NT2/D1 (cell line): ENCODE measurements at places on chromosomes 4 and X.

DNA sequence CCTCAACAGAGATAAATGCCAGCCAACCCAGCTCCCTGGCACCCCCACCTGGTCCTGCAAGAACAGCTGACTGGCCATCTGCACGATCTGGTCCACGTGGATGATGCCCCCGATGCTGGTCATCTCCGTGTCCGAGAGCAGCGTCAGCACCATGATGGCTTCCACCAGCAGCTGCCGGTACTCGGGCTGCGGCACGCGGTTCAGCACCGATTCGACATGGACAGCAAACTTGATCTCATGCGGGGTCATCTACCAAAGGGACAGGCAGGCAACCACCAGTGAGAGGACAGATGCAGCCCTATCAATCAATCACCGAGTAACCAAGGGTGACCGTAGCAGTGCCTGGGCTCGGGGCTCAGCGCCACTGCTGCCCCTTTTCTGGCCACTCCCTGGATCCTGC, 89.8 kb downstream of the PHKA2 start:
- no peak for DNase-seq

DNA sequence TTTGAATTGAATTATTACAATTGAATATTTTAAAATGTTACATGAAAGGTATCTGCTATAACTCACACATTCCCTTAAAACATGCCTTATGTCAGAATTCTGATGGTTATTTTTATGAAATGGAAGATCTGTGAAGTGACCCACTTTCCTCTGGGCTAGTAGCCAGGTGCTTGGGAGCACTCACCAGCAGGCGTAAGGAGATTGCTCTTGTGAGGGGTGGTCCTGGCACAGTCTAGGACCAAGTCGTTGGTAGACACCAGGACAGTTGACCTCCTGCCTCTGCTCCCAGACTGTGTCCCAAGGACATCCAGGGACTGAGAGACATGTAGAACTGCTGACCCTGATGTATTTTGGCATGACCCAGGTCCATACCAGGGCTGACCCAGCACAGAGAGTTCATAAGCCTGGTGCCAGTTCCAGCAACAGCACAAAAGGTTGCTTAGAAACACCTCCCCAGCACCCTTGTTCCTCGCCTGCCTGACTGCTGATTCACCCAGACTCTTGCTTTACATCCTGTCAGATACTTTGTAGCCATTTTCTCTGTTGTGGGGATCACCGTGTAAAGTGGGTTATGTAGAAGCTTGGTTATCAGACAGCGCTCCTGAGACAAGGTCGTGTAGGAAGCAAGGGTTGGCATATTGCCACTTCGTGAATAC, 48.5 kb downstream of the NELFA start:
- DNase-seq, result no peak

- DNase-seq, result no peak
These were observed 163.0 kb downstream of the SH3KBP1 start for GRCh38 chrX:19724409-19724808.

GRCh38 chr4:70752236-70752635, 30.5 kb downstream of the RUFY3 start:
- DNase-seq, result no peak

GRCh38 chrX:97850911-97851310, 967.2 kb downstream of the RPA4 start:
- no peak for DNase-seq

DNA sequence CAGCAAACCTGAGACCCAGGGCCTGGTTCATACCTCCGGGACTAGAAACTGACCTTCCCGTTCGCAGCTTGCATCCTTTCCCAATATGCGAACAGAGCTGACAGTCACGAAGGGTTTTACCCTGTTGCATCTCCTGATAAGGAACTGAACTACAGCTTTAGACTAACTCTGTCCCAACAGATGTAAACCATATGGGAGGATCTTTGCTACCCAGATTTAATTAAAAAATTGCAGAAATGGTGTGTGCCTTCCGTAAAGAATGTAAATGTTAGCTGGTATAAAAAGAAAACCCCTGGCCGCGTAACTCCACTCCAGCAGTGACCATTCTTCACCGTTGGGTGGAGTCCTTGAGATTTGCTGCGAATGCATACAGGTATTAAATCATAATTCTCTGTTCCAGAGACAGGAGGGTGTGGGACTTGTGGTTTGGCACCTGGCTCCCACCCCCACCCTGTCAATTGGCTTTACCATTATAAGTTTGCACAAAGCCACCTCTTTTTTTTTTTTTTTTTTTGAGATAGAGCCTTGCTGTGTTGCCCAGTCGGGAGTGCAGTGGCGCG, 40.6 kb upstream of the SORCS2 start:
- DNase-seq, result no peak
